ENCODE measurements at places on chromosomes 1 and 21. TPM values are rescaled to one million over a fixed set of nuclear protein-coding genes. Genes with fewer than 3 reads are reported as not detected.

FCRL3 gene
- total RNA-seq = not detected

S100A14 gene
- 2.1 TPM for total RNA-seq

OXCT2 gene
- total RNA-seq = 1.7 TPM

CYP2J2 gene
- 0.46 TPM for total RNA-seq

BSND gene
- 0.30 TPM for total RNA-seq

SH2D1B gene
- total RNA-seq = not detected

CHD1L gene
- total RNA-seq = 80.6 TPM

MR1 gene
- total RNA-seq = 0.28 TPM

NBPF4 gene
- total RNA-seq = not detected
